ENCODE measurements at places on chromosomes 7 and 10. TPM values are rescaled to one million over a fixed set of nuclear protein-coding genes. Genes with fewer than 3 reads are reported as not detected.

DNA sequence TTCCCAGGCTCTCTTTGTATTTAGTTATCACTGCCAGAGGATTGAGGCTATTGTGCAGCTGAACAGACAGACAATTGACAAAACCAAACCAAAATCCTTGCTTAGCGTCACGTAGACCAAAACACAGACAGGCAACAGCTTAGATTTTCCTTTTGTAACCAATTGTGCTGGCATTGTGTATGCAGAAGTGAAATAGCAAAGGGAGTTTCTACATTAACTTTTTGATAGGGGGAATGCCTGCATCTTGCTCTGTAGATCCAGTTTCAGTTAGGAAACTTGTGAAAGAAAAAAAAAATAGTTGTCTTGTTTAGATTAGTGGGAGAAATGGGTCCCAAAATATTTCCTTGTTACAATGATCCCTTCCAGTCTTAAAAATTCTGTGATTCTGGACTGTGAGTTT, 333.8 kb downstream of the BBS9 start:
- no peak for DNase-seq

Gene NXPH1
- total RNA-seq, result not detected

DNA sequence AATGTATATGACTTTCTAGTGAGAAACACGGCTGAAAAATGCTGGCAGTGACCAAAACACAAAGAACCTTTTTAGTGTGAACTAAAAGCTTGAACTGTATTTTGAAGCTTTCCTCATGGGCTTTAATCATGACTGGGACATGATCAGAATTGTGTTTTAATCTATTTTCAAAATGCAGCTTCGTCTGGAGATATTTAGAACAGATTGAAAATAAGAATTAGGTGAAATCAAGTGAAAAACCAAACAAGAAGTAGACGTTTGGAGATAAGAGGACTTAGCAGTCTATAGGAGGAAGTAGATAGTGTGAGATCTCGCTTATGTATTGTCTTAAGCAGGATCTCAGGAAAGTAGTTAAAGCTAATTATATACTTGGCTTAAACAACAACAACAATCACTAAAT, 865.4 kb upstream of the MBL2 start:
- DNase-seq, result no peak

- DNase-seq, result peak; percentile 24
Observed at GRCh38 chr7:729140-730000, 2.3 kb upstream of the PRKAR1B start.

Gene CCDC172
- total RNA-seq, result not detected

- DNase-seq, result no peak
Observed at GRCh38 chr10:86451604-86451960, 70.0 kb downstream of the WAPL start.

DNA sequence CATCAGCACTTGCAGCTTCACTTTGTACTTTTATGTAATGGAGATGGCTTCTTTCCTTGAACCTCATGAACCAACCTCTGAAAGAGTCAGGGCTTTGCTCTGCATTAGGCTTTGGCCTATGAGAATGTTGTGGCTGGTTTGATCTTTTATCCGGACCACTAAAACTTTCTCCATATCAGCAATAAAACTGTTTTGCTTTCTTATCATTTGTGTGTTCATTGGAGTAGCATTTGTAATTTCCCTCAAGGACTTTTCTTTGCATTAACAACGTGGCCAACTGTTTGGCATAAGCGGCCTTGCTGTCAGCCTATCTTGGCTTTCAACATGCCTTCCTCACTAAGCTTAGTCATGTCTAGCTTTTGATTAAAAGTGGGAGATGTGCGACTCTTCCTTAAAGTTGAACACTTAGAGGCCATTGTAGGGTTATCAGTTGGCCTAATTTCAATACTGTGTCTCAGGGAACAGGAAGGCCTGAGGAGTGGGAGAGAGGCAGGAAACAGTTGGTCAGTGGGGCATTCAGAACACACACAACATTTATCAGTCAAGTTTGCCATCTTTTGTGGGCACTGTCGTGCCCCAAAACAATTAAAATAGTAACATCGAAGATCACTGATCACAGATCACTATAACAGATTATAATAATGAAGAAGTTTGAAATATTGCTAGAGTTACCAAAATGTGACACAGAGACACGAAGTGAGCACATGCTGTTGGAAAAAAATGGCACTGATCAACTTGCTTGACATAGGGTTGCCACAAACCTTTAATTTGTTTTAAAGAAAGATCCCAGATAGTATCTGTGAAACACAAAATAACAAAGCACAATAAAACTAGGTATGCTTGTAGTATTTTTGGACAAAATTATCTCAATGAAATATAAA, 64.7 kb downstream of the NRF1 start:
- DNase-seq, result no peak

DNA sequence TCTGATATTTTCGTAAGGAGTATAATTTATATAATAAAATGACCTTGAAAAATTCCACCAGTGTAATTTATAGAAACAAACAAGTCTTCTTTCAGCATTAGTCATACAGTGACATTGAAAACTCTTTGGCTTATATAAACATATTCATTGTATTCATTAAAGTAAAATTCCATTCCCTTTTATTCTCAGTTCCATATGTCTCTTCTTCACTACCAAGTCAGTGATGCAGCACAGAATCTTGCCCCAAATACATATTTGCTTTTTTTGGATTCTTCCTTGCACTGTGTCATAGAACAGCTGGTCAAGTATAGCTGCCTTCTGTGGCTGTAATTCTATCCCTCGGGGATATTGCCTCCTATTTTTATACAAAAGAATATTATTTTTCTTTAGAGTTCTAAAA, 884.5 kb upstream of the POT1 start:
- DNase-seq, result no peak

DNA sequence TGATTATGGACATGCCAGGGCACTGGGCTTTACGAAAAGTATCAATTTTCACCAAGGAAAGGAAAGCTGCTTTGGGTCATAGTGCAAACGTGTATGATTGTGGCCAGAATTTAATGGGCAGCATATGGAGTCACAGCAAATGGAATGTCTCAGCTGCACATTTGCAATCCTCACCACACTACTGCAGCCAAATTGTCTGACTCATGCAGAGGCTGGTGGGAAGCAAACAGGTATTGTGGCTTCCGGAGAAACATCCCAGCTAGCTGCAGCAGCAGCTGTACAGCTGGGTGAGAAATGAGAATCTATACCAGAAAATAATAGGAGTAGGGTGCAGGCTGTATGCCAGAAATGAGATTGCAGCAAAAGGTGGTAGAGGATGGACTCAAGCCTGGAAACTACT, 374.7 kb upstream of the VWC2 start:
- no peak for DNase-seq

Measured in activated naive CD8-positive, alpha-beta T cell treated with anti-CD3 and anti-CD28 coated beads, Interleukin-2, amount 10 ng/mL, durations not matched to agents 7 days and 5 days (primary cell).